CD4-positive, alpha-beta T cell treated with Interferon gamma for 1 hour (primary cell): ENCODE measurements at places on chromosomes 4 and X.
A peak's percentile ranks its signal among the peaks of the same experiment; 100 is the strongest.

DNA sequence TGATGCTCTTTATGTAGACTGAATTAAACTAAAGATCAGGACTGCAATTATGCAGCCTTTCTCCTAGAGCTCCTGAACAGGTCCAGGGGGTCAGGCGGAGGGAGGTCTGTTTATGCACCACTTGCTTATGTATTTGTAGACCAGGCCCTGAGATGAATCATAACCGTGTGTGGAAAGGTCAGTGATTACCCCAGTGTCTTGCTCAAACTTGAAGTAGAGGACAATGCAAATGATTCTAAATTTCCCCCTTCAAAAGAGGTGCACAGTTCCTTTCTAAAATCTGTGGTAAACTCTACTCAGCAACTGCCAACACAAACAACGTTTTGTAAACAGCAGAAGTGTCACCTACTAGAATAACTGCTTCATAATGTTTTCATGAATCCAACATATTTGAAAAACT lies 13.0 kb upstream of the TBC1D9 start:
- no peak for DNase-seq

DNA sequence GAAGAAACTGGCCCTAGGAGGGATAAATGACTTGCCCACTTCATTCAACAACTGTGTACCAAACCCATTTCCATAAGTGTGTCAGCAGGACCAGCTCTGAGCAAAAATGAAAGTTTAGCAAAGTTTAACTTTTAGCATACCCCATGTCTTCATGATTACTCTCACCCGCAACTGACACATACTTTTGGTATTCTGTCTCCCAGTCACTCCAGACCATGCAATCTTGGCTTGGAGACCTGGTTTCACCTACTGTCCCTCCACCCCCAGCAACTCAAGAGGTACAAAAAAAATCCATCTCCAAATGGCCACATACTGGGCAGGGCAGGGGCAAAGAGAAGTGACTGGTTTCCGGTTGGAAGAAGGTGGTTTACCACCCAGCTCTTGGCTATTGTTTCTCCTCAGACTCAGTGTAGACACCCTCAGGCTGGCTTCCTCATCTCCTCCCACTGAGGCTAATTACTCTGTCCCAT lies 79.8 kb downstream of the RLIM start:
- no peak for DNase-seq

- no peak for DNase-seq
Observed at GRCh38 chr4:98641906-98642668, 16.3 kb downstream of the TSPAN5 start.

- DNase-seq: no peak
Observed at GRCh38 chrX:44667771-44668170, 125.1 kb upstream of the FUNDC1 start.

- DNase-seq: no peak
Observed at GRCh38 chr4:77148078-77148477, 8.9 kb upstream of the CCNG2 start.

DNA sequence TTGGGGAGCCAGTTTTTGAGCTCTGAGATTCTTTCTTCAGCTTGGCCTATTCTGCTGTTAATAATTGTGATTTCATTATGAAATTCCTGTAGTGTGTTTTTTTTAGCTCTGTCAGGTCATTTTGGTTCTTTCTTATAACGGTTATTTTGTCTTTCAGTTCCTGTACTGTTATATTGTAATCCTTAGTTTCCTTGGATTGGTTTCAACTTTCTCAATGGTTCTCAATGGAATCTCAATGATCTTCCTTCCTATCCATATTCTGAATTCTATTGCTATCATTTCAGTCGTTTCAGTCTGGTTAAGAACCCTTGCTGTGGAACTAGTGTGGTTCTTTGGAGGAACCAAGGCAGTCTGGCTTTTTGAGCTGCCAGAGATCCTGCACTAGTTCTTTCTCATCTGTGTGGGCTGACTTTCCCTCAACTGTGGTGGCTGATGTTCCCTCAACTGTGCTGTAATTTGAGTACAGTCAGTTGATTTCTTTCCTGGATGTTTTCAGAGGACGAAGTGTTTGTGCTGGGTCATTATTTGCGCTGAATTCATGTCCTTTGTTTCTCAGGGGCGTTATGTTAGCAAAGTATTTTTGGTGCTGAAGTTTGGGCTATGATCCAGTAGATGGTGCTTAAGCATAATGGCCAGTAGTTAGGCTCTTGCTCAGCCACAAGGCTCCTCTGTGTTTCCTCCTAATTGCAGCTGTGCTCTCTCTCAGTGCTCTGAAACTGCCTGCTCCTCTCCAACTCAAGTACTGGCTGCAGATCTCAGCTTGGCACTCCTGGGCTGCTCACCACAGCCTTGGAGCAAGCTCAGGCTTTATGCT lies 27.5 kb downstream of the ENPEP start:
- no peak for DNase-seq

- no peak for DNase-seq
Observed at GRCh38 chr4:24236532-24236931, 346.7 kb upstream of the PPARGC1A start.

DNA sequence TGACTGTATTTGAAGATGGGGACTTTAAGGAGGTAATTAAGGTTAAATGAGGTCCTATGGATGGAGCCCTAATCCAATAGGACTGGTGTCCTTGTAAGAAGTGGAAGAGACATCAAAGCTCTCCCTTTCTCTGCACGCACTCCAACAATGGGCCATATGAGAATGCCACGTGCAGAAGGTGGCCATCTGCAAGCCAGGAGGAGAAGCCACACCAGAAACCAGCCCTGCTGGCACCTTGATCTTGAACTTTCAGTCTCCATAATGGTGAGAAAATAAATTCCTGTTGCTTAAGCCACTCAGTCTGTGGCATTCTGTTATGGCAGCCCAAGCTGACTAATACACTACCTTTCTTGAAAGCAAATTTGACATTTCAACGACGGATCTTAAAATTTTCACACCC lies 73.2 kb downstream of the SMARCA1 start:
- no peak for DNase-seq

DNA sequence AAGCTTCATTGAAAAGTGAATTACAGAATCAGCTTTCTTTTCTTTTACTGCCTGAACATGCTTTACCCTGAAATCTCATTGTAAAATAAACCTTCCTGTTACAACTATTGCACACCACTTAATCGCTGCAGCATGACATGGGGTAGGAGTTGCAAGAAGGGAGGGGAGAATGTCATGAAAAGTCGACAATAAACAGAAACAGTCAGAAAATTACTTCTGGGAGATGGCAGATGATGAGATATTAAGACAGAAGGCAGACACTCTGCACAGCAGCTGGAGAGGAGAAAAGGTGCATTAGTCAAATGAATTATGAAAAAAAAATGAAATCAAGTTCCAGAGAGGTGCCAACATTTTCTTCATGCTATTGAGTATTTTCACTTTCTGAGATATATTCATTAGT lies 287.7 kb downstream of the PCDH7 start:
- no peak for DNase-seq

- no peak for DNase-seq
Observed at GRCh38 chr4:150896497-150896896, 118.6 kb downstream of the LRBA start.

DNA sequence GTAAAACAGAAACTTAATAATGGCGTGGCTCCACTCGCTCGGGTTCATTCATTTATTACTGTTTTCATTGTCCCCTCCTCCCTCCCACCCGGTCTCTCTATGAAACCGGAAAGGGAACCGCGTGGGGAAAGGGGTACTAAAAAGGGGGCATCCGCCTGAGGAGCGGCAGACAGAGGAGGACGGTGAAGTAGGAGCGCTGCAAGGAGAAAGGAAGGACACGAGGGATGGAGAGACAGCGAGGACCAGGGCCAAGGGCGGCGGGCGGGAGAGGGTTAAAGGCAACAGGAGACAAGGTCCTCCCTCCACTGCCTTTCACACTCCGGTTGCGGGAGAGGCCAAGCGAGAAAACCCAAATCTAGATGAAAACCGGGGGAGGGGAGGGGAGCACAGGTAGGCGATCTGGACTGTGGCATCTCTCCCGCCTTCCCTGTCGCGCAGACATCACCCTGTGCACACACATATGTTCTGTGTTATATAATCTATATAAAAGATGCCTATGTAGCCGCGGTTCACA lies 829 bp downstream of the ELOVL6 start:
- DNase-seq: peak; percentile 13

- DNase-seq: no peak
Observed at GRCh38 chr4:115850799-115851509, 737.5 kb upstream of the NDST4 start.

GRCh38 chr4:122826553-122827257 lies at the start of gene FGF2:
Gene FGF2 (plus strand): TSS chr4:122826831. CDS start chr4:122827175, 344 bp downstream.
- DNase-seq: no peak

- DNase-seq: no peak
Observed at GRCh38 chr4:40729555-40729954, 20.2 kb upstream of the NSUN7 start.

DNA sequence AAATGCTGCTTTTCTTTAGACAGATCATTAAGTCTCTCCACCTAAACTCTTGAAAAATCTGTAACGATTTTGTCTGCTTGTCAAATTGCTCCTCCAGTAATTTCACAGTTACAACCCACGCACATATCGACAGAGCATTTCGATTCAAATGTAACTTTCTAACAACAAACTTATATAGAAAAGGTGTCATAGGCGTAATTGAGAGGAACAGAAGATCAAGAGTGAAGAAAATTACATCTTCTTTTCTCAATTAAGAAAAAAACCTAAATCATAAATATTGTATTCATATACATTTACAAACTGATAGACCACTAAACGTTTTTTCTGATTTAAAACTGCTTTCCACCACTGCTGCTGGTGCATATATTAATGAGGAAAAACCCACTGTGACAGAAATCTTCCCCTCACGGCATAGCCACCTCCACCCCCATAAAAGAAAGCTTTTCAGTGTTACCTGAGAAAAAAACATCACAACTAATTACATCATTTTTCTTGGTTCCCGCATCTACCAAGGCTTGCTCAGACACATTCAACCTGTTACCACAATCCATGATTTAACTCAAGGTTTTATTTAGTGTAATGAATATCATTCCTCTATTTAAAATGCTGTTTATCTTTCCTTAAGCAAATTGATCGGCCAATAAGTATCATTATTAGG lies 1.9 kb downstream of the GPM6A start:
- no peak for DNase-seq

- DNase-seq: no peak
Observed at GRCh38 chr4:22029803-22030202, 81.2 kb upstream of the KCNIP4 start.

- DNase-seq: peak; percentile 81
Observed at GRCh38 chrX:104156630-104157529, at the start of gene SLC25A53. Gene SLC25A53 (minus strand): TSS chrX:104157009. CDS start chrX:104105257, 51,752 bp downstream.

- DNase-seq: no peak
Observed at GRCh38 chrX:47571896-47572295, 10.3 kb upstream of the TIMP1 start.

GRCh38 chr4:185549095-185549639 lies 13.9 kb upstream of the PDLIM3 start:
- no peak for DNase-seq

GRCh38 chr4:122873146-122873545 lies 46.5 kb downstream of the FGF2 start:
- no peak for DNase-seq

GRCh38 chrX:16868920-16869319 lies 1.2 kb downstream of the RBBP7 start:
- DNase-seq: no peak

DNA sequence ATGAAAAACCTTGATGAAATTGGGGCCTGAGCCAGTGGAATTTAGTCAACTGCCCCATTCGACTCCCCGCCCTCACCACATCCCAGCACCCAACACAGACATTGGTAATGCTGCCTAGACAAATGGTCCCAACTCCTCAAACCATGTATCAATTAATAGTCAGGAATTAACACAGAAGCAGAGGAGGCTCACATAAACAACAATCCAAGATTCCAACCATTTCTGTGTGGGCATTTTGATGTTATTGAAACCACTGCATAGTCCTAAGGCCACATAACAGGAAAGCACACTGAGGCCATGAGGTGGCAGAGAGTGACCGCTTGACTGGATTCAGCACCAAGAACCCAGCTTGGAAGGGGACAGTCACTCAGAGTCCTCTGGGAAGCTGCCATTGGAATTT lies 22.5 kb upstream of the PTCHD1 start:
- DNase-seq: no peak
